ENCODE measurements at places on chromosomes 1 and 21. TPM values are rescaled to one million over a fixed set of nuclear protein-coding genes. Genes with fewer than 3 reads are reported as not detected.

DNA sequence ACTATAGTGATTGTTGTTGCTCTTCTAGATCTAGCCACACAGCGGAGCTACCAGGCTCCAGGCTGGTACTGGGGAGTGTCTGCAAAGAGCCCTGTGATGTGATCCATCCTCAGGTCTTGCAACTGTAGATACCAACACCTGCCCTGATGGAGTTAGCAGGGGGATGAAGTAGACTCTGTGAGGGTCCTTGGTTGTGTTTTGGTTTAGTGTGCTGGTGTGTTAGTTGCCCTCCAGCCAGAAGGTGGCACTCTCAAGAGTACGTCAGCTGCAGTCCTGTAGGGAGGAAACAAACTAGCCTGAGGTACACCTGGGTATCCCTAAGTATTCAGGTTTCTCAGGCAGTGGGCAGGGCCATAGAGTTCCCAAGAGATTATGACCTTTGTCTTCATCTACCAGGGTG is 81.2 kb upstream of the TMPRSS2 start:
- DNase-seq = no peak

- DNase-seq = no peak
Observed at GRCh38 chr1:21916447-21917238, 20.5 kb downstream of the HSPG2 start.

GRCh38 chr1:154747740-154748404 is 122.2 kb downstream of the KCNN3 start:
- peak; percentile 15 for DNase-seq

DNA sequence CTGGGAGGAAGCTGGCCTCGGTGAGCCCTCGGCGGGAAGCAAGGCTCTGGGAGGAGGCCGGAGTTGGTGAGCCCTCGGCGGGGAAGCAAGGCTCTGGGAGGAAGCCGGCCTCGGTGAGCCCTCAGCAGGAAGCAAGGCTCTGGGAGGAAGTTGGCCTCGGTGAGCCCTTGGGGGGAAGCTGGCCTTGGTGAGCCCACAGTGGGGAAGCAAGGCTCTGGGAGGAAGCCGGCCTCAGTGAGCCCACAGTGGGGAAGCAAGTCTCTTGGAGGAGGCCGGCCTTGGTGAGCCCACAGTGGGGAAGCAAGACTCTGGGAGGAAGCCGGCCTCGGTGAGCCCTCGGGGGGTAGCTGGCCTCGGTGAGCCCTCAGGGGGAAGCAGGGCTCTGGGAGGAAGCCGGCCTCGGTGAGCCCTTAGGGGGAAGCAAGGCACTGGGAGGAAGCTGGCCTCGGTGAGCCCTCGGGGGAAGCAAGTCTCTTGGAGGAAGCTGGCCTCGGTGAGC is 36.0 kb downstream of the KRTAP10-1 start:
- no peak for DNase-seq

DNA sequence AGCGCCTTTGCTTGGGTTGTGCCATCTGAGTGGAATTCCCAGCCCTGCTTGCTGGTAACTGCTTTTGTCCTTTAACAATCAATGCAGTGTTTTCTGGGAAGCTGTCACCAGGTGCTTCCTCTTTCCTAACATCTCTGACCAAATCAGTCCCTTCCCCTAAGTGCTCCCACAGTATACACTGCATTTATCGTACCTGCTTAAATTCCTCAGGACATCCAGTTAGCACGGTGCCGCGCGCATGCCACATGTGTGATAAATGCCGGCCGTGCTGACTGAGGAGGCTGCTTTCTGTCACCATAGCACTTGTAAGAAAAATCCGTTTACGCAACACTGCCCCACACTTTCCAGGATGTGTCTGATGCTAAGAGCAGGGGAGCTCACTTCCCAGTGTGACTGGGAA is 115.4 kb downstream of the BCAR3 start:
- no peak for DNase-seq

DNA sequence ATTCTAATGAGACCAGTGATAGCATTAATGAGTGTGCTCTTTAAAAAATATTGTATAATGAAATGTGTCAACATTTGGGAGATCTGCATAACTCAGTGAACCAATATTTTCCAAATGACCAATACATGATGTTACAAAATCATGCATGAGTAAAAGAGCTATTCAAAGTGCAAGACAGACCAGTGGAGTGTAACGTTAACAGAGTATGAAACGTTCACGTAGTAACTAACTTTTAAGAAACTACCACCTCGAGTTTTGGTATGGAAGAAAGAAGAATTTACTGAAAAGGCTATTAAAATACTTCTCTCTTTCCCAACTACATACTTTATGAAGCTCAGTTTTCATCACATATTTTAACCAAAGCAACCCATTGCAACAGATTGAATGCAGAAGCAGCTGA is 9.6 kb upstream of the SLC6A9 start:
- DNase-seq = no peak

DNA sequence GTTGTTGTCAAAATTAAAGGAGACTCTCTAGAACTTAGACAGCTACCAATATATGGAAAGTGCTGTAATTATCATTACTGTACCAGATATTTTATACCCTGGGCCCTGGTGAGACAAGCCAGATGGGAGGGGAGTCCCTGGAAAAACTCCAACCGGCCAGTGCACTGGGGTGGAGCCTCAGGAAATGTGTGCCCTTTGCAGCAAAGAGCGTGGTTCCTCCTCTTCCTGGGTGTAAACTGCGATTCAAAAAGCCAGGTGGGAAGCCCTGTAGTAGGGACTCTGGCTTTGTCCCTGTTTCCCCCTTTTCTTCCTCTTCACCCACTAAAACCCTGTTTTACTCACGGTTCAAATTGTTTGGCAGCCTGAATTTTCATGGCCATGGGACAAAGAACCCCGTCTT is 812.3 kb downstream of the PLA2G4A start:
- no peak for DNase-seq

DNA sequence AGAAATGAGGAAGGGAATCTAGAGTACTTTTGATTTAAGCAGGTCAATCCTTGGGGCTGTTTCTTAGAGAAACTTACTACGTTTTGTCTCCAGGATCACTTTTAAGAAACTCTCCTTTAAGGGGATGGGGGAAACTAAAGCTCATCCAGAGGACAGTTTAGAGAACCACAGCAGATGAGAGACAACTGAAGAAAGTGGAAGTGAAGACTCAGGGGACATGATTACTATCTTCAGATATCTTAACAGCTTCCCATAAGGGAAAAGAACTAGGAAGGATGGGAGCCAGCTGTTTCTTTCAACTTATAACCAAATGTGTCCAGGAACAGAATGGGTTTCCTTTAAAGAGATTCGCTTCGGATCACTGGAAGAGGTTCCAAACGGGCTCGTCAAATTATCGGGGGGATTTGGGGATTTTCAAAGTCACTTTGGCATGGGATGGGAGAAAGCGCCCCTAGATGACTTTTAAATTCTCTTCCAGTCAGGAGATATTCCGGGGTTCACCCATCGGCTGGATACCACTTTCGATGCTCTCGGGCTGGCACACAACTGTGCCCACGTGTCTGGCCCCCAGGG is 1.2 kb downstream of the SCMH1 start:
- no peak for DNase-seq

DNA sequence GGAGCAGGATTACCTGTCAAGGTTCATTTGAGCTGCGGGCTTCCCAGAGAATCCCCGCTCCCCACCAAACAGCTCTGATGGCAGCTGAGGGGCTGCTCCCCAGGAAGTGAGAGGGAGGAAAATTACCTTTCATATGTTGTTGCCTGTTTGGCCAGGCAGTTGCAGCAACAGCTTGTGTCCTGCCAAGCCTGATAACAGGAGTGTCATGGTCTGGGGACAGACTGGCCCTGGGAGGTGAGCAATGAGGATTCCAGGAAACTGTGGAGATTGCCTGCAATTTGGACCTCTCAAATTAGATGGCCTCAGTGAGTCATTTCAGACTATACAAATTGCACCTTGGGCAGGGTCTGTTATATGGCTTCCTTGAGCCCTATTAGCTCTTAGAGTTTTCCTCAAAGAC is 189.3 kb downstream of the PTPRU start:
- no peak for DNase-seq

DNA sequence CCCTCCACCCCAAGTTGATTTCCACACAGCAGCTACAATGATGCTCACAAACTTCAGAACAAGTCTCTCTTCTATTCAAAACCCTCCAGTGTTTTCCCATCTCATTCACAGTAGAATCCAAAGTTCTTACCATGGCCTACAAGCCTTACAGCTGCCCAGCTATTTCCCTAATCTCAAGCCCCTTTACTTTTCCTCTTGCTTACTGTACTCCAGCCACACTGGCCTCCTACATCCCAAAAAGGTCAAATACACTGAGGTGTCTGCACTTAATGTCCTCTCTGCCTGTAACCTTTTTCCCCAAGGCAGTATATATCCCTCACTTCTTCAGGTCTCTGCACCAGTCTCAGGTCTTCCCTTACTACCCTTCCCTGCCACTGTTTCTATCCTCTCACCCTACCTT is 2.6 kb downstream of the RAP1A start:
- DNase-seq = no peak

DNA sequence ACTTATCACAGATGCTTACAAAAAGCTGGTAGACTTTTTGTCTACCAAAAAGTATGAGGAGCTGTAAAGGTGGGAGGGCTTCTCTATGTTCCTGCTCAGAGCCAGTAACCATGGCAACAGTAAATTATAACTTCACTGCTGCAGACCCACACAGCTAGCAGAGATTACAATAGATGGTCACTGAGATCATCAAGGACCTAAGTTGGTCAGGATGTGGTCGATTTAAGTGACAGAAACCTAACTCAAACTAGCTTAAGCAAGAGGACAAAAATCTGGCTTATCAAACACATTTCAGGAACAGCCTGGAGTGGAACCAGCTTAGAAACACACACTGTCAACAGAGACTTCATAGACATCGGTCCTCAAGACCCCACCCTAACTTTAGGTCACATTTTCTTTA is 113.4 kb upstream of the ATP1A1 start:
- DNase-seq = no peak

DNA sequence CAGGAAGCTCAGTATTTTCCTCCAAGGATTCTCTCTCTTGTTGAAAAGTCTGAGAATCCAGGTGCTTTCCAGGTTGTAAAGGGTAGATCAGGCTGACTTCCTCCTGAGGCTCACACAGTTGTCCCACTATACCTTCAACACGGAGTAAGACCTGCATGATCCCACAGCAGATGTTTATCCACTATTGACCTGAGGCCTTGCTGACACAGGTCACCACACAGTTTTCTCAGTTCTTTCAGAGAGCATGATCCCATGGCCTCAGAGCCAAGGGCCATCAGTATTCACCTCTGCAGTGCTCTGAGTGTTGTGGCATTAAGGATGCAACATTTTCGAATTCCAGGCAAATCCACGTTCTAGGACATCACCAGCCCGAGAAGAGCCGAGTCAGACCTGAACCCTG is 60.5 kb upstream of the ABCD3 start:
- DNase-seq = no peak

- DNase-seq = no peak
Observed at GRCh38 chr1:41641475-41641814, 157.0 kb upstream of the EDN2 start.

DNA sequence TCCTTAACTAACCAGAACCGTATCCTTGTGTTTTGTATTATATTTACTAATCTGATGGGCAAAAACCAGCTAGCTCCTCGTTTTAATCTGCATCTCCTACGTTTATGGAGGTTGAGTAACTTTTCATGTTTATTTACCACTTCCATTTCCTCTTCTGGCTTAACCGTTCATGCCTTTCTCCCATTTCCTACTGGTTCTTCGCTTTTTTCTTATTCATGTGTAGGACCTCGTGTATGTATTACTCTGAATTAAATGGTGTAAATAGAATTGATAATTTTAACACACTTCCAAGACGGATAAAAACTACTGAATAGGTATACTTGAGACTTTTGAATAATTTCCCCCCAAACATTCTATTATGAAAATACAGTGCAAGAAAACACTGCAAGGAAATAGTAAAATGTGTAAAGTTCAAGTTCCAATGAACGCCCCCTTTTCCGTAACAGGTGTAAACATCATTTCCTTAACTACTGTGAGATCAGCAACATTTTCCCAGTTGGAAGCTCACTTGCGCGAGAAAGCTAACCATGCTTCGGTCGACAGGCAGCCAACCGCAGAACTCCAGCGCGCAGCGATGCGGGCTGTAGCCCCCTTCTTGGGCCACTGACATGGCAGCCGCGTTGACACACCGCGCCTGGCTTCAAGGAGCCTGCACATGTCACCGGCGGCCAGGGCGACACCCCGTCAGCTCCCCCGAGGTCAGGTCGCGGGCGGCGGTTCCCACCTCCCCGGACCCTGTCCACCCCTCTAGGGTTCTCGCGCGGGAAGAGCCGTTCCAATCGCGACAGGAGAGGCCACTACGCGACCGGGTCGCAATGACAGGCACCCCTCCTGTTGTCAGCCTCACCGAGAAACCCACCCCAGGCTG is 816 bp downstream of the EDEM3 start:
- peak; percentile 25 for DNase-seq

DNA sequence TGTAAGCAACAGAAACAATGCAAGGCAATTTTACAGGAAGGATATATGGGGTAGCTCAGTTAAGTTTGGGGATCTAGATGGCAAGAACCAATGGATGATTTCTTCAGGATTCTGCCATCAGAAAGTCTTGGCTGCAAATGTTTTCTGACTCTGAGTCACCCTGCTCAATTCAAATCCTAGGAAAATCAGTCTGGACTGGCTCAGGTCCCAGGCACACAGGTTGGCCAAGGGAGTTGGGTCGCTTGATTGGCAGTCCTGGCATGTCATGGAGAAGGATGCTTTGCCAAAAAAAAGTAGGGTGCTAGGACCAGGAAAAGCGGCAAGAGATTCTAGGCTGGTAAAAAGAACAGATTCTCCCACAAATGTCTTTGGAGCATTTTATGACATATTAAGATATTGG is 28.9 kb upstream of the S1PR1 start:
- DNase-seq = no peak

DNA sequence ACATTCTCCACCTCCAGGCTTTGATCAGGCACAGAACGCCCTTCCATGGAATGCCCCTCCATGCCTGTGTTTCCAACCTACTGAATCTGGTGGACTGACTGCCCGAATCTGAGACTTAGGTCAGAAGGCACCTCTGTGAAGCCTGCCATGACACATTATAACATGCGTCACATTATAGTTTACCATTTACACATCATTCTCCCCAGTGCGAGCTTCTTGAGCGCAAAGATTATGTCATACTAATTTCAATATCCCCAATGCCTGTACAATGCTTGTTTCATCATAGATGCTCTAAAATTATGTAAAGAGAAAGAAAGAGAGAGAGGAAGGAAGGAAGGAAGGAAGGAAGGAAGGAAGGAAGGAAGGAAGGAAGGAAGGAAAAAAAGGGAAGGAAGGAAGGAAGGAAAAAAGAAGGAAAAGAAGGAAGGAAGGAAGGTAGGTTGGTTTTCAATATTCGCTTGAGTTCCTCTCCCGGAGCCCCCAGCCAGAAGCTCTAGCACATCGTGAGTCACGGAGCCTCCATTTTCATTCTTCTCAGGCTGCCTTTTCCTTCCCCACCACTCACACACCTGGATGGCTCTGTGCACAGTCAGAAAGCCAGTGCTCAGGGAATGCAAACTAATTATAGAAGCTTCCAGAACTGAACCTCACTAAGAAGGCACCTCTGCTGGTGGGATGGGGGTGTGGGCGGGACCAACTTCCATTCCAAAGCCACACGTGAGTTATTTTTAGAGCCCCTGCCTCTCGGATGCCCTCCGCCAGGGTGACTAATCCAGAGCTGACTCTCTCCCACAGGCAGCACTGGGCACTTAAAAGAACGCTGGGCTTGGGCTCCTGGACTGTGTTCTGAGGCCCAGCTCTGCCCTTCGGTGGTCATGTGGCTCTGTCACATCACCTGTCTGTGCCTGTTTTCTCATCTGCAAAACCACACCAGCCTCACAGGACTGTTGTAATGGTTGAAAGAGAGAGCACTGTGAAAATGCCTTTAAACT is 27.4 kb downstream of the LAMB3 start:
- no peak for DNase-seq

CD2 gene
- total RNA-seq = 172 TPM

MX2 gene
- 86.4 TPM for total RNA-seq

TMEM52 gene
- total RNA-seq = not detected
